ENCODE measurements at places on chromosomes 4 and X. TPM values are rescaled to one million over a fixed set of nuclear protein-coding genes. Genes with fewer than 3 reads are reported as not detected.

- no peak for DNase-seq
Measured at GRCh38 chrX:120781403-120781802, 94.3 kb downstream of the CT47B1 start.

SSX4B gene
- polyA plus RNA-seq = not detected

GRCh38 chr4:137000432-137000831, 531.9 kb downstream of the PCDH18 start:
- no peak for DNase-seq

- no peak for DNase-seq
Measured at GRCh38 chr4:19580095-19580494, 671.6 kb upstream of the SLIT2 start.

GRCh38 chrX:78997870-78998558, 52.8 kb downstream of the P2RY10 start:
- DNase-seq = no peak

CYP4V2 gene
- polyA plus RNA-seq = 27.7 TPM

- no peak for DNase-seq
Measured at GRCh38 chr4:149885896-149886295, 70.3 kb upstream of the IQCM start.

DNA sequence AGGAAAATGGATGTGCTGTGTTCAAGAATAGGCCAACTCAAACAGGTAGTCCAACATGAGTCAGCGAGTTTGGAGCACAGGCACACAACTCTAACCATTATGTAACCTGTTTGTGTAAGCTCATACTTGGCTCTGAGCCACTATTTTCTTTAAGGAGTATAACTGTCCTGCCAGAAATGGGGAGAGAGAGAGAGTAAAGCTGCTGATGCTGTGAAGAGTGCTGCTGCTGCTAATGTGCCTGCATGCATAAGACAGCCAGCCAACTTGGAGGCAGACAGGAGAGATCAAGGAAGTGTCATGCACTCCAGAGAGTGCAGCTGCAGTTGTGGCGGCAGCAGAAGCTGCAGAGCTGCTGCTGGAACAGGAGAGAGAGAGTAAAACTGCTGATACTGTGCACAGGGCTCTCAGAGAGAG, 11.7 kb upstream of the STATH start:
- no peak for DNase-seq

GCNA gene
- 0.65 TPM for polyA plus RNA-seq

DNA sequence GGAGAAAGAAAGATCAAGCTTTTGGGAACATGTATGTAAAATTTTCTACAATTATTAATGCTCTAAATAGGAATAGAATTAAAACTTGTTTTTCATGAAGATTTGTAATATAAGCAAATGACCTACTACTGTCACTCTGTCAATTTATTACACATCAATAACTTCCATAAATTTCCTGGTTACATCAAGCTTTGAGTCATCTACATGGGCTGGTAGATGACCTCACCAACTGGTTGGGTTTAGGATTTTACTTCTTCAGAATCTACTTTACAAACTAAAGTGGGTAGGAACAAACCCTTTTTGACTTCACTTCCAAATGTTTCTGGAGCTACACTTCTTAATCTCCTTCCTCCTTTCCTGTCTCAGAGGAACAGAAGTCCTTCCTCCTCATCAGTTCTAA, 12.0 kb upstream of the LRAT start:
- no peak for DNase-seq

DNA sequence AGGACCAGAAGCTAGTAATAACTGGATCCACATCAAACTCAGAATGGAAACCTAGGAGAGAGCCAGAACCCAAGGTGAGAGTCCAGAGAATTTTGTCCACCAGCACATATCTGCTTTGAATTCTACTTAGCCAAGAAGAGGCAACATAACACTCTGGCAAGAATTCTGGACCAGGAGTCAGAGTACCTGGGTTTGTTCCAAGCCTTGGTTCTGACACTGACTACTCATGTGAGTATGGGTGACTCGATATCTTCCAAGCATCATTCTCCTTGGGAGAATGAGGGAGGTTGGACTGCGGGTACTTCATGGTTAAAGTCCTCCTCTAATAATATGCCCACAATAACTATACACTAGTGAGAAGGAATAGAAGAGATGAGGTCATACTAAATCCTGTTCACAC, 144.0 kb upstream of the JADE1 start:
- no peak for DNase-seq

GRCh38 chrX:42089031-42089430, 165.7 kb upstream of the CASK start:
- DNase-seq = no peak

SPATA4 gene
- not detected for polyA plus RNA-seq

DNA sequence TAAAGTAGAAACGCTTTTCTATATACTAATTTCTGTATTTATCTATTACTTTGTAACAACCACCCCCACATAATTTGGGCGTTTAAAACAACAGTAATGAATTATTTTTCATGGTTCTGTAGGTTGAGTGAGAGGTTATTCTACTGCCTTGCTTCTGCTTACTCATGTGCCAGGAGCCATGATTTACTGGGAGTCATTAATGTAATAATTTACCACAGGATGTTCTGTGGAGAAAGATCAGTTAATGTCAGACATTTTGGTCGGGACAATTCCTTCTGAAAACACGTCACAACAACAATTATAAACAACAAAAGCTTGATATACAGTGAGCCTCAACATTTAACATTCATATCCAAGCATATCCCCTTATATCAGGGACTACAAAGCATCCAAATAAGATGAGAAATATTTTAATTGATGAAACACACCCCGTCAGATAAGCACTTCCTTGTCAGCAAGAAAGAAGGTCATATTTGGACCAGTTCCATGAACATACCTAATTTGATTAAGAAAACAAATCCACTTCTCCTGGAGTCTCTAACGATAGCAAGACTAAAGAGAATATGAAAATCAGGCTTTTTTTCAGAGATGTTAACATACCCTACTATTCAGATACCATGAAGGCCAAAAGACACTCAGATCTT, 238.5 kb downstream of the PRDM5 start:
- DNase-seq = no peak

All from CD4-positive, CD25-positive, alpha-beta regulatory T cell (primary cell).